ENCODE measurements at places on chromosomes 3 and 15. TPM values are rescaled to one million over a fixed set of nuclear protein-coding genes. Genes with fewer than 3 reads are reported as not detected.

- no peak for DNase-seq
Observed at GRCh38 chr3:157249606-157250005, 89.7 kb upstream of the CCNL1 start.

DNA sequence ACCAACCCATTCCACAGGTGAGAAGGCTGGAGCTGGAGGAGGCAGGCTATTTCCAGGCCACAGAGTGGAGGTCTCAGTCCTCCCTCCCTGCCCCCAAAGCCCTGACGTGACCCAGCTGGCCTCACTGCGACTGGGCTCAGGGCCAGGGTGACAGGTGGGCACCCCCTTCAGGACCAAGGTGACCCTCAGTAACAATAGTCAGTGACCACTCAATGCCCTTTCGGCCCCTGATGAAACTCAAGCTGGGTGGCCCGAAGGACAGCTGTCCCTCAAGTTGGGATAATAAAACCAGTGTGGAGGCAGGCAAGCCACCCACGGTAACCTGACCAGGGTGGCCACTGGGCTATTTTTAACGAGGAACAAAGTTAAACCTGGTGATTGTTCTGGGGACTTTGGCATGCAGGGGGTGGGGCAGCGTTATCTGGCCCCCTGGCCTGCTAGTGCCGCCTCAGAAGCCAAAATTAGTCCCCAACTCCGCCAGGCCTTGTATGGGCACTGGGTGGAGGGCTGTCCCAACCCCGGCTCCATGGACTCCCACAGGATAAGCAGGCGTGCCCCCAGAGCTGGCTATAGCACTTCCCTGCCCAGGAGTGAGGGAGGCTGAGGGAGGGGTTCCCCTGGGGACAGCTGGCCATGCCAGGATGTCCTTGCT is 1.1 kb downstream of the TNNC1 start:
- no peak for DNase-seq

GRCh38 chr15:31605467-31605931 is 278.9 kb downstream of the KLF13 start:
- peak; percentile 92 for DNase-seq

GRCh38 chr3:183285828-183286457 is 32.9 kb downstream of the B3GNT5 start:
- peak; percentile 88 for DNase-seq

DNA sequence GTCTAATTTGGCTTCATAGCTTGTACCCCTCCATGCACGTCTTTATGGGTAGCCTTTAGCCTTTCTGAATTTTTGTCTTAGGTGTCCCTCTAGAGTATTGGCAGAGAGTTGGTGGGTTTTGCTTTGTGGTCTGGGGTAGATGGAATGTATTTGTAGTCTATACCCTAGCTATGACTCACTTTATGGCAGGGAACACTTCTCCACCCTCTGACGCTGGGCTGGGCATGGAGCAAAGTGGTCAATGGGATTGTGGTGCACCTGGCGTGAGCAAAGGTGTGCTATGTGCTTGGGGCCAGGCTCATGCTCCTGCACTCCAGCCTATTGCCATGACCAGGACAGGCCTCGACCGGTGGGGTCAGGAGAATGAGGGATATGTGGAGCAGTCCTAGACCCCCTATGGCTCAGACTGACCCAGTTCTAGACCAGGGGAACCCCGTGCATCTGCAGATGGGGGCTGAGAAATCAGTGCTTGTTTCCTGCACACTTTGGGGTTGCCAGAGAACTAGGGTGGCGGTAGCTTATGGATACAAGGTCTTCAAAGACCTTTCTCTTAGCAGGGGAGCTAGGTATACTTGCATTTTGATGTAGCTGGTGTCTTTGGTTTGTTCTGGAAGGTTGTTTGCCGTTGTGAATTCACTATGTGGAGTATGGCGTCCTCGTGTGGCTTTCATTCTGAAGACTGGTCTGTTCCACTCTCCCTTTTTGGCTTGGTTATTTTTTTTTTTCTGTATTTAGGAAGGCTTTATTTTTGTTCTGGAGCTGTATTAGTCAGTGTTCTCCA is 49.4 kb upstream of the RPL32 start:
- no peak for DNase-seq

DNA sequence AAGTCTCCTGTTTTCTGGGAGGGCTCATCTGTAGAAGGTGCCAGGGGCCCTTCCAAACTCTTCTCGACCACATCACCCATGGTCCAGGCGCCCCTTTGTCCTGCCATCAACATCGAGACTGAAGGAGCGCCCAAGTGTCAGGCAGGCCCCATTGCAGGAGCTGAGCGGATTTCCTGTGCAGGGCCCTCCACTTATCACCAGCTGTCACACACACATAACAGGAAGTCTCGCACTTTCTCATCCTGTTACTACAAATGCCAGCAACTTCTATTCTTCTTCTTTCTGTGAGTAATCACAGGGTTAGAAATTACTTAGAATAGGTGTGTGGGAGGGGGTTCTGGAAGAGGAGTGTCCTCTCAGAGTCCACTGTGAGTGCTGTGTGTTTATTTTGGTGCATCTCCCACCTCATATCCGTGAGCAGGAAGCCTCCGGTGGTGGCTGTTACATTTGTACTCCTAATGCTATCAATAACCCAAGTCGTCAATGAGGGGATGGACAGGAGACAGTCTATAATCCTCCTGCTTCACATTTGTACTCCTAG is at the start of gene KLHL6:
TSS of gene KLHL6 (minus strand) at position 166 of the 541 bp plus-strand sequence. CDS start at position 113, 53 bp downstream.
- DNase-seq: no peak

DNA sequence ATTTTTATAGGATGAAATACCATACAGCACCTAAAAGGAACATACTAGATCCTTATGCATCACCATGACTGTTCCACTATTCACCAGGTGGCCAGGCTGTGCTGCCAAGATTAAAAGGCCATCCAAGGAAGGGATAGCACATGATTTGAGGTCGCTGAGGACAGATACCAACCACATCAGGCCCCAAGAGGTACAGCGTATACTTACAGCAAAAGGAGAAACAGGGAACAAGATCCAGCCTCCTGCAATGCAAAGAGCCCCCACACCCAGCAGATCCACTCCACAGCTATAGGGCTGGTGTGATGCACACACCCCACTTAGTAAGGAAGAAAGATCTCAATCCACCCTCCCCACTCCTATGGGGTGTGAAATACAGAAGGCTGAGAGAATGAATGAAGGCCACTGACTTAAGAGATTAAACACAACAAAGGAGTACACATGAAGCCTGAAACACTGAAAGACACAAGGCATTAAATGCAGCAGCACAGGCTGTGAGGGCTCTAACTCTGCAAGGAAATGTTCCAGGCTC is 32.0 kb upstream of the ZNF445 start:
- peak; percentile 23 for DNase-seq

Gene NMB
- total RNA-seq: 5.4 TPM

Gene CPLX3
- total RNA-seq: not detected

GRCh38 chr15:39622660-39623516 is 42.0 kb downstream of the THBS1 start:
- peak; percentile 21 for DNase-seq

DNA sequence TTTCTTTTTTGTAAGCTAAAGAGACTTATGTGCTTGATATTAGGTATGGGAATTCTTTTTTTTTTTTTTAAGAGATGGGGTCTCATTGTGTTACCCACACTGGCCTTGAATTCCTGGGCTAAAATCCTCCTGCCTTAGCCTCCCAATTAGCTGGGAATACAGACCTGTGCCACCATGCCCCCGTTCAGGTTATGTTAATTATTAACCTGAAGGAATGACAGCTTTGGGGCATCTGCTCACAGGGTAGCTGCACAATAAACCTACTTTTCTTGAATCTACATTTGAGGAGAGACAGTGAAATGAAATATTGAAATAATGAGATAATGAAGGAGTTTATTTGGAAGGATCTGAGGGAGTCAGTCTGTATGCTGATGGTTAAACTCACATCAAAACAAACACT is 158.2 kb upstream of the FAM3D start:
- no peak for DNase-seq
